Activated naive CD4-positive, alpha-beta T cell treated with anti-CD3 and anti-CD28 coated beads for 36 hours (primary cell): ENCODE measurements at places on chromosomes 11 and 22. TPM values are rescaled to one million over a fixed set of nuclear protein-coding genes. Genes with fewer than 3 reads are reported as not detected.

The TLCD5 gene
- total RNA-seq = 1.2 TPM

The OR52I2 gene
- not detected for total RNA-seq

The ANKRD42 gene
- 2.3 TPM for total RNA-seq

GRCh38 chr11:2428322-2428795, 16.0 kb downstream of the TRPM5 start:
- no peaks in the 10 kb centered on the region for H3K4me1 ChIP-seq
- peak; percentile 90 for DNase-seq
- H3K36me3 ChIP-seq = no peaks in the 10 kb centered on the region
- H3K27ac ChIP-seq = no peak overlapping the region

GRCh38 chr11:117020869-117021564, 77.2 kb downstream of the SIK3 start:
- no peaks in the 10 kb centered on the region for H3K36me3 ChIP-seq
- peaks cover 68% of the 10 kb centered on the region for H3K4me1 ChIP-seq
- no peaks in the 10 kb centered on the region for H3K27me3 ChIP-seq
- DNase-seq = no peak

- no peaks in the 10 kb centered on the region for H3K27me3 ChIP-seq
- no peak for DNase-seq
These were observed 26.5 kb downstream of the RPL27A start for GRCh38 chr11:8709002-8709672.

GRCh38 chr11:104148074-104148473, 15.9 kb downstream of the PDGFD start:
- no peak overlapping the region for H3K4me3 ChIP-seq
- H3K4me1 ChIP-seq = no peaks in the 10 kb centered on the region
- no peaks in the 10 kb centered on the region for H3K36me3 ChIP-seq
- H3K27ac ChIP-seq = no peak overlapping the region

- H3K4me1 ChIP-seq = peaks cover 16% of the 10 kb centered on the region
- H3K27ac ChIP-seq = peak overlapping the region; percentile 66
- H3K4me3 ChIP-seq = peak overlapping the region; percentile 72
- H3K27me3 ChIP-seq = no peaks in the 10 kb centered on the region
- H3K36me3 ChIP-seq = no peaks in the 10 kb centered on the region
These were observed 747 bp downstream of the TPCN2 start for GRCh38 chr11:69049490-69049867.
